ENCODE measurements at places on chromosomes 12 and 14.

GRCh38 chr12:95972832-95973456 is 23.2 kb downstream of the HAL start:
- no peak for DNase-seq

DNA sequence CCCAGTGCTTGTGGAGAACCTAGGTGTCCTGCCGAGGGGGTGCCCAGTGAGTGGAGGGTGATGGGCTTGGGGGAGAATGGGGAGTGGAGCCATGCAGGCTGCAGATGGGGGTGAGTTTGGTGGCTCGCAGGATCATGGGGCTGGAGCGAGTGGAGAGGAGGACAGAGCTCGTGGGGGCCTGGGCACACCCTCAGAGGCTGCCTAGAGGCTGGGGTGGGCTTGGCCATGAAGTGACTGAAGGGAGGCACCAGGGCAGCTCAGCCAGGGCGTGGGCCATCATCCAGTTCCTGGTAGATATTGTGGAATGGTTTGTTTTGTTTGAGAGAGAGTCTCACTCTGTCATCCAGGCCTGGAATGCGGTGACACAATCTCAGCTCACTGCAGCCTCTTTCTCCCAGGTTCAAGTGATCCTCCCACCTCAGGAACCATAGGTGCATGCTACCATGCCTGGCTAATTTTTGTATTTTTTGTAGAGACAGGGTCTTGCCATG is 43.4 kb upstream of the AMN start:
- DNase-seq: no peak

GRCh38 chr12:74780182-74780849 is 242.7 kb downstream of the ATXN7L3B start:
- no peak for DNase-seq

- no peak for DNase-seq
Observed at GRCh38 chr12:4849795-4850345, 59.8 kb upstream of the KCNA1 start.

DNA sequence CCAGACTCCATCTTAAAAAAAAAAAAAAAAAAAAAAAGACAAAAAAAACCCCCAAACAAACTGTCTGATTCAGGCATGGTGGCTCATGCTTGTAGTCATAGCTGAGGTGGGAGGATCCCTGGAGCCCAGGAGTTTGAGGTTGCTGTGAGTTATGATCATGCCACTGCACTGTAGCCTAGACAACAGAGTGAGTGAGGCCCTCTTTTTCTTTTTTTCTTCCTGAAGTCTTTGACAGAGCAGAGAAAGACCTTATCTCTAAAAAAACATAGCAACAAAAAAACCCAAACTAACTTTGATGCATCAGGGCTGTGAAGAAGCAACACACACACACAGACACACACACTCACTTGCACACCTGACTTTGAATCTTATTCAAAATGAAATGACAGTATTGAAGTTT is 7.7 kb upstream of the AMN1 start:
- DNase-seq: no peak

DNA sequence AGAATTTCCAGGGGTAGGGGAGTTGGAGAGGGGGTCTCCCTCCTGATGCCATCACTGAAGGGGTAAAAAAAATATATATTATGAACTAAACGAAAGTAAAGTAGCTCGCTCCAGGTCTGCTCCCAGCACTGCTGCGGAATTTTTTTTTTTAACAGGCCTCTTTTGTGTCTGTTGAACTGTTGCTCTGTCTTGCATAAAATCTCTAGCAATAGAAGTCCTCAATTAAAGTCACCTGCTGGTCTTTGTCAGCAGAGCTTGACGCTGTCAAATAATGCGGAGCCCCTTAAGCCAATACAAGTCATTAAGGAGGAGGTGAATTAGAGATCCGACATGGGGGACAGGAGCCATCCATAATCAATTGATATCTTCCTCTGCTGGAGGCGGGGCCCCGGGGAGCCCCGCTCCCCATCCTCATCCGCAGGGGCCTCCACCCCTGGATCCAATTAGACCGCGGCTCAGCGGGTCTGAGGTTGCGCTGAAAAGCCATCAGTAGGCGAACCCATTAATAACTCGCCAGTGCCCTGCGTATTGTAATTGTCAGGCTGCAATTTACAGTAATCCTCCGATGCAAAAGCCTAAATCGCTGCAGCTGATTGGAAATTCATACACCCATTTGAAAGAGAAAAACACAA is 85.6 kb downstream of the DICER1 start:
- DNase-seq: no peak

GRCh38 chr12:24996102-24996797 is 47.3 kb upstream of the BCAT1 start:
- no peak for DNase-seq

GRCh38 chr14:44530475-44530874 is 23.4 kb upstream of the FSCB start:
- DNase-seq: no peak

- no peak for DNase-seq
Observed at GRCh38 chr12:8076366-8076765, 5.7 kb upstream of the NECAP1 start.

- no peak for DNase-seq
Observed at GRCh38 chr12:66320996-66321395, 18.7 kb downstream of the HELB start.

- DNase-seq: no peak
Observed at GRCh38 chr14:88029500-88029899, 24.6 kb downstream of the GPR65 start.
